Retina (tissue), 1 donor: ENCODE measurements at places on chromosomes 7 and 10.

- DNase-seq: no peak
These were observed 246.9 kb upstream of the GLI3 start for GRCh38 chr7:42483886-42484285.

DNA sequence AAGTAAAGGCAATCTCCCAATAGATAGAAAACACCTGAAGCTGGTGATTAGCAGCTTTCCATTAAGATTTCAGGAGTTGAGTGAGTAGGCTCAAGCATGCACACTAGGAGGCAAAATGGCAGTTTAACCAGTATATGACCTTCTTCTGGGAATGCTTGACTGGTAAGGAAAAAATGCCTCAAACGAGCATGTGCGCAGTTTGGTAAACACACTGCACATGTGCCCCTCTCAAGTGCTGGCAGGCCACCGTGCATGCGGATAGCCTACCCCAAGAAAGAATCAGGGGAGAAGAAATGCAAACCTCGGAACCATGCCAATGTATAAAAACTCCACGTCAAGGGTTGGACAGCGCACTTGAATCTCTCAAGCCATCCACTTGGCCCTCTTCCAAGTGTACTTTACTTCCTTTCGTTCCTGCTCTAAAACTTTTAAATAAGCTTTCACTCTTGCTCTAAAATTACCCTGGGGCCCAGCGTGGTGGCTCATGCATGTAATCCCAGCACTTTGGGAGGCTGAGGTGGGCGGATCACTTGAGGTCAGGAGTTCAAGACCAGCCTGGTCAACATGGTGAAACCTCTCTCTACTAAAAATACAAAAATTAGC is 98.8 kb upstream of the CDK1 start:
- DNase-seq: no peak

DNA sequence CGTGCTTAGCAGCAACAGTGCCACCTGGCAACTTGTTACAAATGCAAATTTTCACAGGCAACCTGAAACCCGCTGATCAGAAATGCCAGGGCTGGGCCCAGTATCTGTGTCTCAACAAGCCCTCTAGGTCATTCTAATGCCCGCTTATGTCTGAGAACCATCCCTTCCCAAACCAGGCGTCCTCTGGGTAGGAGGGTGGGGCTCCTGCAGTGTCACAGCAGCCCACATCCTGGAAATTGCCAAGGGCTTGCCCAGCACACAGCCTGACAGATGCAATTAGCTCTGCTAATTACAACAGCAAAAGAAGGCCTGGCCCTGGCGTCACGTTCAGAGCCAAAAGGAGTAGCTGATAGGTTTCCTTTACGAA is 15.9 kb downstream of the ITPRIP start:
- no peak for DNase-seq

- no peak for DNase-seq
These were observed 115.0 kb downstream of the GFRA1 start for GRCh38 chr10:116158036-116158435.

- no peak for DNase-seq
These were observed 190.9 kb upstream of the PPP1R3A start for GRCh38 chr7:114109721-114110120.
